ENCODE measurements at places on chromosomes 2 and 18. TPM values are rescaled to one million over a fixed set of nuclear protein-coding genes. Genes with fewer than 3 reads are reported as not detected.
A peak's percentile ranks its signal among the peaks of the same experiment; 100 is the strongest.

The THSD7B gene
- not detected for total RNA-seq

The NEU4 gene
- 1.0 TPM for total RNA-seq

The CYP27C1 gene
- 0.28 TPM for total RNA-seq

- no peak overlapping the region for H3K4me3 ChIP-seq
- H3K36me3 ChIP-seq = no peaks in the 10 kb centered on the region
- H3K27me3 ChIP-seq = no peaks in the 10 kb centered on the region
- DNase-seq = no peak
- H3K27ac ChIP-seq = no peak overlapping the region
- no peaks in the 10 kb centered on the region for H3K4me1 ChIP-seq
Observed at GRCh38 chr18:44851856-44852621, 171.4 kb downstream of the SETBP1 start.

DNA sequence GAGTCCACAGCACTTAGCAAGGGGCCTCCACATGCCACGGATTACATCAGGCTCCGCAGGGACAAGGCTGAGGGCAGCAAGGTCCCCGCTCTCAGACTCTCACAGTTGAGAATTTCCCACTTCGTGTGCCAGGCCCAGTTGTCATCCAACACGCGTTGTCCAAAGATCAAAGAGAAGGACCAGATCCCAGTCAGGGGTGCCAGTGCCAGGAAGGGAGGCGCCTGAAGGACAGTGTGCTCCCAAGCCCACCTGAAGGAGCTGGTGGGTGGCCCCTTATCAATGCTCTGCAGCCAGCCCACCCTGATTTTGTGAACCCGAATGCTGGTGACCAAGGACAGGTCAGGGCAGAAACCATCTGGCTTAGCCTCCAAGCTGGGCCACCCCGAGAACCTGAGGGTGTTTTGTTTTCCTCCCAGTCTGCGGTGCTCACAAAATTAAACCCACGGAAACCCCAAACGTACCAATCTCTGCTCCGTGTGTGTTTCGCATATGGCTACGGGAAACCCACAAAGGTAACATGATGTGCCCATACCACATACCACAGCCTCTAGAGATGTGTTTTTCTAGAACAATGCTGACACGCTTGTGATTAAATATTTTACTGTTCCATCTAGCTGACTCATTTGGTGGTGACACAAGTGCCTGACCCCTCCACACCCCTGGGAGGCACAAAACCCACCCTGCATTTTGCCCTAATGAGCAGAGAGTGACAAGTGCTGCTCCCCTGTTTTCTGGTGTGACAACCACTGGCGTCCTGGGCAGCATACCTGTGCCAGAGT lies 24.5 kb downstream of the CRACDL start:
- H3K4me1 ChIP-seq = peaks cover 12% of the 10 kb centered on the region
- no peak overlapping the region for H3K27ac ChIP-seq
- H3K4me3 ChIP-seq = no peak overlapping the region
- H3K36me3 ChIP-seq = no peaks in the 10 kb centered on the region
- peaks cover 3% of the 10 kb centered on the region for H3K27me3 ChIP-seq

GRCh38 chr2:8169443-8169842 lies 512.4 kb upstream of the ID2 start:
- H3K36me3 ChIP-seq = no peaks in the 10 kb centered on the region
- no peak for DNase-seq
- no peaks in the 10 kb centered on the region for H3K27me3 ChIP-seq
- no peaks in the 10 kb centered on the region for H3K4me1 ChIP-seq

GRCh38 chr2:127651971-127652550 lies 6.1 kb downstream of the GPR17 start:
- H3K4me3 ChIP-seq = no peak overlapping the region
- peaks cover 5% of the 10 kb centered on the region for H3K4me1 ChIP-seq
- no peak overlapping the region for H3K27ac ChIP-seq
- H3K27me3 ChIP-seq = no peaks in the 10 kb centered on the region
- H3K36me3 ChIP-seq = no peaks in the 10 kb centered on the region
- peak; percentile 95 for DNase-seq

GRCh38 chr18:45171679-45172191 lies 443.5 kb upstream of the SLC14A2 start:
- no peak overlapping the region for H3K27ac ChIP-seq
- H3K4me3 ChIP-seq = no peak overlapping the region
- no peaks in the 10 kb centered on the region for H3K36me3 ChIP-seq
- no peaks in the 10 kb centered on the region for H3K4me1 ChIP-seq
- no peaks in the 10 kb centered on the region for H3K27me3 ChIP-seq

DNA sequence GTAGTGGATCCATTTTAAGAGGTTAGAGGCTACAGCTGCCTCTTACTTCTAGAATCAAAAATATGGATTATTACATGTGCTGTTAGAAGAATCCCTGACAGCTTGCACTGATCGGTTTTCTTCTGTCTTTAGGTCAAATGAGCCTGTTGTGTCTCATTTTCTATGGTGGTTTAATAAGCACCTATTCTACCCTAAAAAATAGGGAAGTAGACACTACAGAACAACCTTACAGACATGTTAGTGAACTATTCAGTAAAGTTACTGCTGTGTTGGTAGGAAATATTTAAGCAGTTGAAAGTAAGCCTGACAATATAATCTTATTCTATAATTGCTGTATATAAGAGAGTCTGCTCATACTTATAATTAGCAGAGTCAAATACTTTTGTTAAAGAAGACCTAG lies 168.5 kb upstream of the NOSTRIN start:
- H3K27me3 ChIP-seq = no peaks in the 10 kb centered on the region
- H3K4me1 ChIP-seq = peaks cover 58% of the 10 kb centered on the region
- DNase-seq = no peak
